HCEC 1CT (cell line): ENCODE measurements at places on chromosomes 6 and 20.

GRCh38 chr20:10651227-10651990, 22.4 kb downstream of the JAG1 start:
- DNase-seq: no peak

DNA sequence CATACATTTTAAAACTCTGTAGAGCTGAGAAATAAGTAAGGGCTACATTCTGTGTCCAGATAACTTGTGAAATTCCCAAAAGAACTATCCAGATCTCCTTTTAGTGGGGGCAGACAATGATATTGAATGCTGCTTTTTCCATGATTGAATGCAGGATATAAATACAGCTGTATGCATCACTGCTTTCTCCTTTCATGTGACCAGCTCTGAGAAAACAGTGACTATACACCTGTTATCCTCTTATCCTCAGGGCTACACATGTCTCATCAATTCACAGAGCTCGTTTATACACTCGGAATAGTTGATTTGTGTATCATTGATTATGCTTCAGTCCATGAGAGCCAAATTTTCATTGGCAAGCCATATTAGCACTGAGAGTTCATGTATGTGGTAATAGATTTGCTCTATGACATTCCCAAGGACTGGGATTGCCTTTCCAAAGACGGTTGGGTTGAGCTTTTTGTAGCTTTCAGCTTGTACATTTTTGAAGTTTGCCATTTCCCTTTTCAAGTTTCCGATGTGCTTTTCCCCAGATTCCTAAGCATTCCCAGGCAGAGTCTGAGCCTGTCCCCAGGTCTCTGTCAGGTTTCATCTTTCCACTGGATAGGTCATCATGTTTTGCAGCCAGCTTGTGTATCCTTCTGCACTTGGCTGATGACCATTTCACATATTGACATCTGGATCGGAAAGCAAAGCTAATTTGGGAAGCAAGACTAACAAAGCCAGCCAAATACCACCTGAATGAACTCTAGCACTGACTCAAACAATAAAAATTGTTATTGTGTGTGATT, 97.7 kb downstream of the RFX6 start:
- DNase-seq: no peak

- DNase-seq: no peak
These were observed 39.0 kb downstream of the TTLL9 start for GRCh38 chr20:31909253-31910070.

DNA sequence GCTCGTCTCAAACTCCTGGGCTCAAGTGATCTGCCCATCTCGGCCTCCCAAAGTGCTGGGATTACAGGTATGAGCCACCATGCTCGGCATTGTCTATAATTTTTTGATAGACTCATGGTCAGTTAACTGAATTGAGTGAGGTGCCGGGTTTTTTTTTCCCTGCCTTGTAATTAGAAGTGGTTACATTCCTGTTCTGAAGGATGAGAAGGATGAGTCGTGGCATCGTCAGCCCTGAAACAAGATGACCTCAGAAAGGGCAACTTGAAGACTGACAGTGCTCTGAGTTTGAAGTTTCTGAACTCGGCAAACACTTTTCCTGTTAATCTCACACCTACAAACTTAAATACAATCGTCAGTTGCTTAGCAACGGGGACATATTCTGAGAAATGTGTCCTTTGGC, 158.7 kb upstream of the PDE10A start:
- no peak for DNase-seq

GRCh38 chr20:8133851-8134451, 1.9 kb downstream of the PLCB1 start:
- DNase-seq: no peak

GRCh38 chr20:38961530-38962043, 557 bp upstream of the DHX35 start:
- DNase-seq: no peak

- DNase-seq: no peak
These were observed 74.6 kb upstream of the XRN2 start for GRCh38 chr20:21228511-21228910.

DNA sequence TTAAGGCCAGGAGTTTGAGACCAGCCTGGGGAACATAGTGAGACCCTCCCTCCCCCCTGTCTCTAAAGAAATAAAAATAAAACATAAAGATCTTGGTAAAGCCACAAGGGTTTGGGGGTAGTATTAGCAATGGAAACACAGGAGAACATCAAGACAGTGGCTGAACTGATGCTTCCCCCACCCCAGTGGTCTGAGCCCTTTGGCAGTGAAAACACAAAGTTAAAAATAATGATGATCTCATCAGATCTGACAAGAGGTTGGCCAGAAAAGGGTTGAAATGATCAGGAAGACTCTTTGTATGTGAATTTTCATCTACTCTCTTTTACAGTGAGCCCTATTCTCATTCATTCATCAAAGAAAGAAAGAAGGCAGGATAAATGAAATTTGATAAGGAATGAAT, 93.7 kb downstream of the KCNB1 start:
- no peak for DNase-seq

GRCh38 chr20:37296371-37296770, 6.9 kb downstream of the MANBAL start:
- DNase-seq: no peak

DNA sequence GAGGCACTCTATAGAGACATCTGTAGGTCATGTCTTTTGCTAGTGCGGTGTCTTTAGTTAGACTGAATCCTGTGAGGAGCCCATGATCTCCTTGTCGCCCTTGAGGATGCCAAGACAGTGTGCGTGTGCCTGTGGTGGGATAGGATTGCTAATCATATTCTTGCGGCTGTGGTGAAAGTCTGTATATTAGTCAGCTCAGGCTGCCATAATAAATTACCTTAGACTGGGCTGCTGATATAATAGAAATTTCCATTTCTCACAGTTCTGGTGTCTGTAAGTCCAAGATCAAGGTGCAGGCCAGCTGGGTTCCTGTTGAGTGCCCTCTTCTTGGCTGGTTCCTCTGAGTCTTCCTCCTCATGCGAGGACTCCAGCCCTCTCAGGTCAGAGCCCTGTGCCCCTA, 141.2 kb downstream of the JARID2 start:
- no peak for DNase-seq

- DNase-seq: no peak
These were observed 281.5 kb downstream of the TSHZ2 start for GRCh38 chr20:53253668-53254067.
